ENCODE measurements at places on chromosomes 7 and 10.
A peak's percentile ranks its signal among the peaks of the same experiment; 100 is the strongest.

GRCh38 chr7:150400788-150401423 is 21.8 kb downstream of the ZNF775 start:
- DNase-seq = no peak

DNA sequence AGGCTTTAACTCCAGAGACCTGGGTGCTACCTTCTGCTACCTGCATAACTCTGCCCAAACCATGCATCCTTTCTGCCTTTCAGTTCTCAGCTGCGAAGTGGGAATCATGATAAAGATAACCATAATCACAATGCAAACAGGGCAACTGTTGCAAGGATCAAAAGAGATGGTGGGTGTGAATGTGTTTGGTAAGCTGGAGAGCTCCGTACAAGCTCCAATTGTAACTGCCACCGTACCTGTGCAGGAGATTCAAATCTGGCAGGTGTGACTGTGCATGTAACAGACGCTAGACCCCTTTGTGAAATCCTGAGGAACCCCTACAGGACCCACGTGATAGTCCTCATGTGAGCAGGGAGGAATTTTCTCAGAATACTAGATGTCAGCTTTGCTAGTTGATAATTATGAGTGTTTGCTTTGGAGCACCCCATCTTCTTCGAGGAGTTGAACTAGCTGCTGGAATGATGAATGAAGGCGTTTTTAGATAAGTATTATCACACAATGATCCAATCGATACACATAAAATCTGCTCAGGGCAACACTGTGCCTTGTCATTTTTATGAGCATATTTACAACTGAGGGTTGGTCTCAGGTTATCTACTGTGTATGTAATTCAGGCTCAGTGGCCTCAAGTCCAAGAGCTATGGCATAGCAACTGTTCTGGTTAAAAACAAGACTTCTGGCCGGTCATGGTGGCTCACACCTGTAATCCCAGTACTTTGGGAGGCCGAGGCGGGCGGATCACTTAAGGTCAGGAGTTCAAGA is 15.4 kb upstream of the FRAT2 start:
- no peak for DNase-seq

DNA sequence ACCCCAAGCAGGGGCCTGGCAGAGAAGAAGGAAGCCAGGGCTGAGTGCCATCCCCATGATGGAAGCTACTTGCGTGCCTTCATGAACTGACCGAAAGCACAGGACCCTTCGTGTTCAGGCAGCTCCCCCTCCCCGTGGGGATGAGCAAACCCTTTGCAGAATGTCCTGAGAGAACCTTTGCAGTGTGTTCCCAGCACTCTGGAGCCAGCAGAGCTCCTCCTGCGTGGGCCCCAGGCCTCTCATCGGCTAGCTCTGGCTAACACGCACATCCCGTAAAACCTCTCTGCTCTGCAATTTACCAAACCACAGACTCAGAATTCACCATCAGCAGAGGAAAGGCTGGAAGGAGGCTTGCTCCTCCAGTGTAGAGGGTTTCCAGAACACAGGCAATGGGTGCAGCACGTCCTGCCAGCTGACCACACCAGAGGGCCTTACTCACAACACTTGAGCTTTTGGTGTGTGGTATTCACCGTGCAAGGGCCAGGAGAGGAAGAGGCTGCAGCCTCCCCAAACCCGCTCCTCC is 3.1 kb downstream of the SH3PXD2A start:
- no peak for DNase-seq

GRCh38 chr10:124196659-124197058 is 103.3 kb upstream of the CHST15 start:
- DNase-seq = no peak

- no peak for DNase-seq
Observed at GRCh38 chr10:76209135-76209534, 777.7 kb downstream of the LRMDA start.

DNA sequence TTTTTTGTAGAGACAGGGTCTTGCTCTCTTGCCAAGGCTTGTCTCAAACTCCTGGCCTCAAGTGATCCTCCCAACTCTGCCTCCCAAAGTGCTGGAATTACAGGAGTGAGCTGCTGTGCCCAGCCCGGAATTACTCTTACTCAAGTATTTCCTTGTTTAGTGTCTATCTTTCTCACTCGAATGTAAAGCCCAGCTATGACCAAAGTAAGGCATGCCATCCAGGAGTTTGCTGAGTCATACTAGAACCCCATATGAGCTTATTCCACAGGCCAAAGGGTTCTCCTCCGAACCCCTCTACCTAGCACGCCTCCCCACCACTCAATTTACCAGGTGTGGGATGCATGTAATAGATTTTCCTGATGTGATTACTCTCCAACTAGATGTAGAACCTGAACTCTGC is 166.6 kb upstream of the AUTS2 start:
- DNase-seq = no peak

DNA sequence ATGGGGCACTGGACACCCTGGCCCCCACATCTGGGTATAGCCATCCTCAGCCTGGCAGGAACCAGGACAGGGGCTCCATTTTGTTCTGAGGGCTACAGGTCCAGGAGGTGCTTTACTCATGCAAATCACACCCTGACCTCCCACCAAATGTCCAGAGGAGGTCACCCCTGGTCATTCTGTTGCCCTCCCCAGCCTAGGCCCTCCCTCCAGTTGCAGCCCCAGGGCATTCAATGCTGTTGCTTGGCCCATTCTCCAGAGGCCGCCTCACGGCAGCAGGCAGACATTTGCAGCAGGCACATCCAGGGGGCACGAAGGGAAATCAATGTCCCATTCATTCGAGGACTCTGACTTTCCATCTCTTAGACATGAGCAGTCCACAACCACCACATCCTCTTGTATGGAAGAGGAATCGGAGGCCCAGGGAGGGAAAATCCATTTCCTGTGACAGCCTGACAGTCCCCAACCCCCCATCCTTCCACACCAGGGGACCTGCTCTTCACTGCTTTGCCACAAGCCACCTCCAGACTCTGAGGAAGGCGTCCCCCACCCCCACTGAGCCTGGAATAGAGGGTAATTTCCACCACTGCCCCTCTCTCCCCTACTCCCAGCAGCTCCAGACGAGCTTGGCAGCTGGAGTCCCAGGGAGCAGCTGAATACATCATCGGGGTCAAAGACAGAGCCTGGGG is 76.2 kb upstream of the UNC5B start:
- DNase-seq = no peak

DNA sequence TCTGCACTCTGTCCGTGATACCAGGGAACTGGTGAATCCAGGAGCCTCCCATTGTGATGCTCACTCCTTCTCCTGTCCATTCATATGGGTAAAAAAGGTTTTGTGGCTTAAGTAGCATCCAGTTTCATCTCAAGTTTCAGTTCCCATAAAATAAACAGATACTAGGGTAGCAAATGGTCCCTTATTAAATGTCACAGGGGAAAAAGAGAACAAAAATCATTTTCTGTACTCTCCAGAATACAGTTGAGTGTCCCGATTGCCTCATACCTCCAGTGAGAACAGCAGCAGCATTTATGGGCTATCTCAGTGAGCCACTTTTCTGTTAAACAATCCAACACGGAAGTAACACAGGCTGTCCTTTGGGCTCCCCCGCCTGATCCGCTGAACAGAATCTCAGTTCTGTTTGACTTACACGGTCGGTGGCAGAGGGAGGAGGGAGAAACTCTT is 179.6 kb downstream of the CELF2 start:
- DNase-seq = peak; percentile 6

- DNase-seq = no peak
Observed at GRCh38 chr7:129009437-129009836, 45.5 kb downstream of the TNPO3 start.

DNA sequence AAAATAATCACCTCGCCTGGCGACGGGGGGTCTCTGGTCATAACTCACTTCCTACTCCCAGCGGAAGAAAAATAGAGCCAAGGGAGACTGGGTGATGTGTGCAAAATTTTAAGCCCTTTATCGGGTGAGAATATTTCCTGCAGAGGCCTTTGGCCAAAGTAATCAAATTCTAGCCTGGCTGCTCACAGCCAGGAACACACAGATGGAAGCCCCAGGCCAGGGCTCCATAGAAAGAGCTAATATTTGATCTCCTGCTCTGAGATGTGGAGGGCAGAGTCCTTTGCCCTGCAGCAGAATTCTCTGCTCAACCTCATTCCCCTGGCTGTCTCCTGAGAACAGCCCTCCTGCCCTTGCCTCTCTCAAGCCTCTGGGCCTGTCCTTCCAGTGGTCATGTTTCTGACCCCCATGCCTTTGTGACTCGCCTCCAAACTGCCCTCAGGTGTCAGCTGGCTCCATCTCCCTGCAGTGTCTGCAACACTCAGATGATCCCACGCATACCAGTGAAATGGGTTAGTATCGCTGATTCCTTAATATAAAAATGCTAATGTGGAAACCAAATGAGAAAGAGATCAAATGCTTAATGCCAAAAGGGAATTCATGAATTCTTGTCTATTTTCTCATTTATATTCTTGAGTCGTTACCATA is 34.5 kb downstream of the FRMD4A start:
- no peak for DNase-seq

DNA sequence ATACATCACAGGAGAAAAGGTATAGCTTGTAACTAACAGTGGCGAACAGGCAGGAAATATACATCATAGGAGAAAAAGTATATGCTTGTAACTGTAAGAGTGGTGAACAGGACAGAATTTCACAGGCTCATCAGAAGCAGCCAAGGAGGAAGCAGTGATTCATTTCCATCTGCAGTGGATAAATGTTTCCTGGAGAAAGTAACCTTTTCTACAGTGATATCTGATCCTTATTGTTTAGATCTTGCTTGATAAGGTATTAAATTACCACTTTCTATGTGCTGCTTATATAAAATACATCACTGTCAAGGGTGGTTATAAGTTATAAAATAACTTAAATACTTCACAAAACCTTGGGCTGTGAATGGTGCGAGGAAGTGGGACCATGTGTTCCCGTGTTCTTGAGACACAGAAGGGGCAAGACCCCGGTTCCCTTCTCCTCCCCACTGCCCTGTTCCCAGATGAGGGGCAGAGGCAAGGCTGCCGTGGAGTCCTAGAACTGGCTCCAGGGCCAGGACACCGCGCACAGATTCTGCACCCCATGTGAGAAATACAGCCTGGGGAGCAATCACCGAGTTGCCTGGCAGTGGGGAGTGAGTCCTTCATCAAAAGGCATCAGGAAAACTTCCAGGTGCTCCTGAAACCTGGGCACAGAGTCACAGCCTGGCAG is 135.2 kb downstream of the DIP2C start:
- no peak for DNase-seq

GRCh38 chr7:158023157-158023556 is 564.5 kb downstream of the PTPRN2 start:
- DNase-seq = no peak

DNA sequence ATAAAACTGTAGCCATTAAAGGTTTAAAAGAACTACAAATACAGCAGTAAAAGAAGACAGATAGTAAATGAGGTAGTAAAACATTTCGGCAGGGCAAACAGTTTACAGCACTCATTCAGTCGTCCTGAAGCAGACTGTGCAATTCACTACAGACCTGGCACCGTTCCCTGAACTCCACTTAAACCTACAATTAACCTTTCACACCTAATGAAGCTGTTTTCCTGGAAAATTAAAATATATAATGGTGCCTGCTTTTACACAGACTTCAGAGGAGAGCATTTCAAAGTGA is 335.3 kb downstream of the GFRA1 start:
- peak; percentile 2 for DNase-seq

DNA sequence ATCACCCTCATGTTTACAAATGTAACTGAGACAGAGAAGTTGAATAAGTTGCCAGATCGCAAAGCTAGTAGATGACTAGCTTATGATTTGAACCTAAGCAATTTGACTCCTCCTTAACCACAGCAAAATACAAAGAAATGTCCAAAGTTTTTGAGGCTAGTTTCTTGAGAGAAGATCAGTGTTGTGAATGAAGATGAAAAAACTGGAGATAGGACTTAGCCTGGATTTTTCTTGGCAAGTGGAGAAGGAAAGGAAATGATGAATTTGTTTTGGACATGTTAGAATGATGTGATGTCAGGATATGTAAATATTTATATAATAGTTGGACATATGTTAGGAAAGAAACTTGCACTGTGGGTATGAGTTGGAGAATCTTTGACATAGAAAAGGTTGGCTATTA is 149.8 kb downstream of the LSMEM1 start:
- DNase-seq = no peak

DNA sequence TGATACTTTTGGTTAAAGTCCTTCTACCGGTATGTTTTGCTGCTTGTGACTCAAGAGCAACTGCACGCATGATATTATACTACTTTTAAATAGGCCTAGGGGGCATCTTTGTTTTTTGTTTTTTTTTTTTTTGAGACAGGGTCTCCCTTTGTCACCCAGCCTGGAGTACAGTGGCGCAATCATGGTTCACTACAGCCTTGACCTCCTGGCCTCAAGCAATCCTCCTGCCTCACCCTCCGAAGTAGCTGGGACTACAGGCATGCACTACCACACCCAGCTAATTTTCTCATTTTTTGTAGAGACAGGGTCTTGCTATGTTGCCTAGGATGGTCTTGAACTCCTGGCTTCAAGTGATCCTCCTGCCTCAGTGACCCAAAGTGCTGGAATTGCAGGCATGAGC is 80.2 kb downstream of the ZMYND11 start:
- no peak for DNase-seq

DNA sequence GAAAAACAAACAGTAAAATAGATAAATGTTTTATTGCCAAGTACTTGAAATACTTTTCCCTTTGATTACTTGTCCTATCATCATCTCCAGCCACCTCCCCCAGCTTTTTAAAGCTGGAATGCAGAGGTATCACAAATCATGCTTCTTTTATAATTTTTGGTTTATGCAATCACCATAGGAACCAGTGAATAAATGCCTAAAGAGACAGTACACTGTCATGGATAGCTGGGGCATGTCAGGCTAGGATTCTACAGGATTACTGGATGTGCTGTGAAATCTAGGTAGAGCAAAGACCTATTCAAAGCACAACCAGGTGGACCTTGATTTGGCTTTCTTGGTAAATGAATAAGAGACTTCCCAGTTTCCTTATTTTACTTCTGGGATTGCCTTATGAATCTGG is 158.6 kb downstream of the ELAPOR2 start:
- no peak for DNase-seq

DNA sequence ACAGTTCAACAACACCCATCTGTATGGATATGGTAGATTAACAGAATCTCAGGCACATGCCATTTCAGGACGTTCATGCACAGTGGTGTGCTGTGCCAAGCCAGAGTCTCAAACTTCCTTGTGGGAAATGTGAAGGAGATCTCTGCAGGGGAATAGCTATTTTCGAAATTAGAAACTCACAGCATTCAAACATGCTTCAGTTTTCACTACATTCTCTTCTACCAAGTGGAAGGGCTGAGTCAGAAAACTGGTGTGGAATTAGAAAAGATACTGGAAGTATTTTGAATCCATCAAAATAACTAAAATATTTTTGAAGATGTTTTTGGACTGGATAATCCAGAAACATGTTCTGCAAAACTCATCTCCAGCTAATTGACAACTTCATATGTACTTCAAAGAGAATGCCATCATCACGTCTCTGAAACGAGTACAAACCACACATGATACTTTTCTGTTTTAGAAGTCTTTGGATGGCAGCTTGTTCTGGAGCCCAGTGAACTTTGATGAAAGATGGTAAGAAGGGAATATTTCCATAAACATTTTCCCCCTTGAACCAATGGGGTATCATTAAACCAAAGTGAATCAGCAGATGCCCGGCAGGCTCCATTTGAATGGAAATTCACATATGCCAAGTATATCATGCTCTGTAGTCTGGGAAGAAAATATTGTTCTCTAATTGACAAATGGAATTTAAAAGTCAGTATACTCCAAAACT is 616.3 kb upstream of the IGFBP3 start:
- no peak for DNase-seq

All from DMS153 (cell line).